ENCODE measurements at places on chromosomes 6 and 20. TPM values are rescaled to one million over a fixed set of nuclear protein-coding genes. Genes with fewer than 3 reads are reported as not detected.

Gene ANKEF1
- total RNA-seq = 5.5 TPM

Gene FILIP1
- under 0.01 TPM for total RNA-seq

Gene ADGRF1
- under 0.01 TPM for total RNA-seq

Gene HLA-DMA
- total RNA-seq = 3.1 TPM

Gene IL17F
- total RNA-seq = not detected

Gene TRIM10
- total RNA-seq = not detected

Gene PRDM13
- not detected for total RNA-seq

Gene POPDC3
- not detected for total RNA-seq

Gene MMP24
- total RNA-seq = 1.7 TPM

Gene TRAPPC3L
- not detected for total RNA-seq

Gene HSPA1L
- total RNA-seq = 1.6 TPM

Gene ZSCAN23
- 11.0 TPM for total RNA-seq

Gene IL20RA
- total RNA-seq = not detected

Gene BCLAF1
- 90.7 TPM for total RNA-seq

Gene LCA5
- total RNA-seq = 9.9 TPM
